ENCODE measurements at places on chromosomes 13 and 19.

DNA sequence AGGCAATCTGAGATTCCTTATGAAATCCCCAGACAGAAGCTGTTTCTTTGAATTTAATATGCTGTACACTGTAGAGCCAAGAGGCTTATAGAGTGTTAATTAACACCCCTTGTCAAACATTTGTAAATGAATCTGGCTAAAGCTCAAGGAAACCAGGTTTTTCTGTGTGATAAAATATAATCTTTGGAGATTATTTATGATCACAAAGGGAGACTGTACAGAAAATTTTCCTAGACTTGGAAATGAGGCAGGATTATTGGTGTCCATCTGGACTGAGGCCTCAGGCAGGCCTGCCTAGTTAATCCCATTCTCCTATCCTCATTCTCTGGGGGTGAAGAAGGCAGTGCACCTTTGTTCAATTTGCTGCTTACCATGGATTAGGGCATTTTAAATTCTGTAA is 17.8 kb downstream of the KL start:
- no peak for DNase-seq

DNA sequence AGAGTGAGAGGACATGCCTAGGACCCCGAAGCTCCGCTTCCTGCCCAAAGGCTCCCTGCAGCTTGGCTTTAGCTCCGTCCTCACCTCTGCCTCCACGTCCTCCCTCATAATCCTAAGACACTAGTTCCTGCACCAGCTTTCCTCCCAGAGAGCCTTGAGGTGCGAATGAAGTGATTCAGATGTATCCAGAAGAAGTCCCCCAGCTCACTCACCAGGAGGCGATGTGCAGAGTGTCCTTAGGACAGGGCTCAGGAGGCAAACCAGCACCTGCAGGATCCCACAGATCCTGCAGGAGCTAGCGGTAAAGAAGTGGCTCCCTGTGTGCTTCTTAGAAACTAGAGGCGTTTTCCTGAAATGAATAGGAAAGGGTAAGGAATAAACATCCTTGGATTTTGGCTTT is 109.7 kb downstream of the HSPH1 start:
- no peak for DNase-seq

DNA sequence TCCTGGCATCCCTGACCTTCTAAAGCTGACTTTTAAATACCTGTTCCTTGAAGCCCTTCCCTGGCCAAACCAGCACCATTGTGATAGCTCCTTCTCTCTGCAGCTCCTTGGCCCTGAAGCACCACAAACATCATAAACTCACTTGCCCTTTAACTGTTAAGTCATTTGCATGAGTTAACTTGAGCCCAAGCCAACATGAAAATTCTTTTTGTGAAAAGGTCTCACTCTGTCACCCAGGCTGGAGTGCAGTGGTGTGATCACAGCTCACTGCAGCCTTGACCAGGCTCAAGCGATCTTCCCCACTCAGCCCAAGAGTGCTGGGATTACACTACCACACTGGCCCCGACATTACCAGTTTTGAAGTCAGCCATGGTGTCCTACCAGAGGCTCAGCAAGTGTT is 87.8 kb downstream of the ZIC5 start:
- DNase-seq = no peak

DNA sequence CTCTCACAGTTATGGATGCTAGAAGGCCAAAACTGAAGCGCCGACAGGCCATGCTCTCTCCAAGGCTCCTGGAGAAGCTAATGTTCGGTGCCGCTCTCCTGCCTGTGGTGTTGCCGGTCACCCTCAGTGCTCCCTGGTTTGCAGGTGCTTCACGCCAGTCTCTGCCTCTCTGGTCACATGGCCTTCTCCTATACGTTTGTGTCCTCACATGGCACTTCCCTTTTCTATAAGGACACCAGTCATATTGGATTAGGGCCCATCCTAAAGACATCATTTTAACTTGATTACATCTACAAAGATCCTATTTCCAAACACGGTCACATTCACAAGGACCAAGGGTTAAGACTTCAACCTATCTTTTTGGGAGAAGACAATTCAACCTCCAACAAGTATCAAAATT is 671.3 kb upstream of the ARGLU1 start:
- DNase-seq = no peak

DNA sequence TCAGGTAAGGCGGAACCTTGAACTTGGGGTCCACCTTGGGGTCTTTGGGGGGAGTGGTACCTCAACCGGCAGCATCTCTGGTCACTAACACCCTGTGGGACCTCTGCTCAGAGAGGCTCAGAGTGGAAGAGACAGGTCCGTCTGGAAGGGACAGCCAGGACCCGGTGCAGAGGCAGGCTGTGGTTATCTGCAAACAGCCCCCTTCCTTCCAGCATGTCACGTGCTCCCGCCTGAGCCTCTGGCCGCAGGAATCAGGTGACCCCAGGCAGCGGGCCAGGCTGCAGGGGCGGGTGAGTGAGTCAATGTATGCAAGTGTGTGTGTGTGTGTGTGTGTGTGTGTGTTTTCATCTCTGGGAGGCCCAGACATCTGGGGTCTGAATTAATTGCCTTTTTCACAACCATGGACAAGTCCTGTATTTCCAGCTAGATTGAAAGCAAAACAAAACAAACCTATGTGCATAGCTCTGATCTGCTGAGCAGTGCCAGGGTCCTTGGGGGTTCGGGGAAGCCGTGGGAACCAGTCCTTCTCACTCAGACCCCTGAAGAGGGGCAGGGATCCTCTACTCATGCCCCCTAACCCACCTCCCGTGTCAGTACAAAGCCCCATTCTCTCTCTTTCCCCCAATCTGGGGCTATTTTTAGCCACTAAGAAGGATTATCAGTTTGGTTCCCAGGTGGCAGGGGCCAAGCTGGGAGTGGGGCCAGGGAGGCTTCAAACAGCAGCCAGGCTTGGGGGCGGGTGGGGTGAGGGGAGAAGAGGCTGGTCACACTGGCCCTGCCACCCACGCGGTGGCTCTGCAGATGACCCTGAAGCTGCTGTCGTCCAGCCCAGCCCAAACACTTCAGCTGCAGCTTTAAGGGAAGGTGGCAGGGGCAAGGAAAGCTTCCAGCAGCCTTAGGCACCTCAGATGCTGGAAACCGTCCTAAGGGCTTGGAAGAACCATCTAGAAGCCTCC is 31.4 kb downstream of the CERS4 start:
- peak; percentile 40 for DNase-seq

- DNase-seq = no peak
Observed at GRCh38 chr19:16031872-16032200, 44.5 kb upstream of the TPM4 start.

DNA sequence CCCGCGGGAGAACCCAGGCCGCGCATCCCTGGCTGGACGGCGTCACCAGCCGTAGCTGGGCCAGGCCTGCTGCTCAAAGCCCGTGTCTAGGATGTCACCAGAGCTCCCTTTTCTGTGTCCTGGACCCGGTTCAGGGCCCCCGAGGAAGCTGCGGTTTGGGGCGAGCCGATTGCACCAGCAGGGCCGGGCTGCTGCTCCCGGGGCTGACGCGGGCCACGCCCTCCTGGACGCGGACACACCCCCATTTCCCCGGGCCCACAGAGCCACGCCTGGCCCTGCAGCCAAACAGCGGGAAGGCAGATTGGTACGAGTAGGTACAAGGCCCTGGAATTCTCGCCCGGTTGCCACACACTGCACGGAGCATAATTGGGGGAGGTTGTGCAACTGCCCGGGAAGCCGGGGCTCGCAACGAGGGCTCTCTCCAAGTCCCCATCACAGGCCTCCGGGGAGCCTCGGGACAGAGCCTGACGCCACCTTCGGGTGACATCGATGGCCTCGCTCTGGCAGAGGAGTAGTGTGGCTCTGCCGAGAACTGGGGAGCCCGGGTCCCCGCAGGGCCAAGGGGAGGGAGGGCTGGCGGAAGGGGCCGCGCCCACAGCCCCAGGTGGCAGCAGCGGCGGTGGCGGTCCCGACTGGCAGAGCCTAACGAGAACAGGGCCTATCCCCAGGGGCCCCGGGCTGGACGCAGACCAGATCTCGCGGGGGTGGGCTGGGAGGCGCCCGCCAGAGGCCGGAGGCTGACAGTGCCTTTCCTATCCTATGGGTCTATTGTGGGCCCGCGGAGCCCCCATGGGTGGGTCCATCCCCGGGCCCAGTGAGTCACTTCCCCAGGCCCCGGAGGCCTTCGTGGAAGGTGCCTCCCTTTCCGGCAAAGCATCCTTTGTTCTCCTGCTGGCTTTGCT is 23.5 kb downstream of the KCTD15 start:
- DNase-seq = no peak

DNA sequence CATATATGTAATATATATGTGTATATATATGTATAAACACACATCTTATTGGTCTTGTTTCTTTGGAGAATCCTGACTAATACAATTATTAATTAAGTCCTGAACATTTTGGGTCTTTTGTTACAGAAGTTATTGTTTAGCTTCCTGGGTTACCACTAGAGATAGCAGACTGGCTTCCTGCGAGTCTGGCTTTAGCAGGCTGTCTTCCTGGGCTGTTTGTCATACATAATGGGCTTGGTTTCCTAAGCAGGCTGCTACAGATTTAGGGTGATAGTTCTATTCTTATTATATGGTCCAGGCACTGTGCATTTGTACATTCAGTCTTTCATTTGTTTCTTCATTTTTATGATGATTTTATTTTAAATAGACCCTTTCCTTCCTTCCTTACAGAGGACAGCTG is 312.0 kb upstream of the TMTC4 start:
- no peak for DNase-seq

GRCh38 chr13:89733829-89734228 is 1613.7 kb upstream of the MIR17HG start:
- DNase-seq = no peak

GRCh38 chr13:35694549-35695447 is 218.3 kb upstream of the MAB21L1 start:
- no peak for DNase-seq

DNA sequence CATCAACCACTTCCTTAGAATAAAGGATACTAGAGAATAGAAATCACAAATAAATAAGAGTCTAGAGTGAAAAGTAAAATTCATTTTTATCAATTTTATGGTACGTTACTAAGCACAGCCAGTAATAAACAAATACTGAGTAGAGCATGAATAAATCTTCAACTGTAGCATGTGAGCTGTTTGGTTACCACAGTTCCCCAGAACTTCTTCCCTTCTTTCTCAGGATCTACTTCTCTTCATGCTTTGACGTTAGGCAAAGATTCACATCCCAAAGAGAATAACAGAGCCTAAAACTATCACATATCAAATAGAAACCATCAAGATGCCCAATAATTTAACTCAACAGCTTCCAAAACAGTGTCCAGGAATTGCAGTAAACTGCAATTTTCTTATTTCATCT is 7.4 kb downstream of the RUBCNL start:
- no peak for DNase-seq

- DNase-seq = no peak
Observed at GRCh38 chr19:49552749-49553148, 24.9 kb downstream of the RCN3 start.

DNA sequence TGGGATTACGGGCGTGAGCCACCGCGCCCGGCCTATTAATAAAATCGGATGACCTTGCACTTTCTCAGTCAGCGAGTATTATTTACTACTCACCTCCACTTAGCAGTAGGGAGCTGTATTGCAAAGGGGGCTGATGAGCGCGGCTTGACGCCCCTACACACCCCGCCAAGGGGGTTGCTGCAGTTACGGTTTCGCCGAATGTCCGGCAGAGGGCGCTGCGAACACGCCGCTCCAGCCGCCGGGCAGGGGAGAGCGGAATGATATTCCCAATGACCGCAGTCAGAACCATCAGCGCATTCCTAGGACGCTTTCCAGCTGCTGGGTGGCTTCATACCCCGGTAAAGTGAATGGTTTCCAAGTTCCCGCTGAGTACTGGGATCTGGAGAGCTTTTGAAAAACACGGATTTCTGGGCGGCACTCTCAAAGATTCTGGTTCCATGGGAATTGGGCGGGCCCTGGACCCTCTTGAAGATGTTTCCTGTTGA is 30.0 kb upstream of the TPT1 start:
- peak; percentile 21 for DNase-seq

GRCh38 chr13:33497146-33497845 is 211.7 kb upstream of the STARD13 start:
- DNase-seq = no peak

DNA sequence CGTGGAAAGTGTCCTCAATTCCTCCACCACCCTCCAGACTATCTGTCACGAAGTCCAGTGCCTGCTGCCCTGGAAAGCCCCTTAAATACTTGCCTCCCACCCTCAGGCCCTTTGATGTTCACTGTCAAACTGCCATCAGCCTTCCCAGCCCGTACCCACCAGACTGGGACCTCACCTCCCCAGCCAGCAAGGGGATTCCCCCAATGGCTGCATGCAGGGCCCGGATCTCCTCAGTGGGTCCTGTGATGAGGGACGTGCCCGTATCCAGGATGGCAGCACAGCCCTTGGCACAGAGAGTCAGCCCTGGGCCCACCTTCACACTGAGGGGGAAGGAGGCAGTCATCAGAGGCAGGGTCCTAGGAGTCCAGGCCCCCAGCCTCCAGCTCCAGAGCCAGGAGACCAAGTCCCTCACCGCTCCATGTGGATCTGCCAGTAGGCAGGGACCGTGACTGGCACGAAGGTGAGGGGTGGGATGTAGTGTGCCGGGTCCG is 6.1 kb downstream of the NAPSA start:
- no peak for DNase-seq

DNA sequence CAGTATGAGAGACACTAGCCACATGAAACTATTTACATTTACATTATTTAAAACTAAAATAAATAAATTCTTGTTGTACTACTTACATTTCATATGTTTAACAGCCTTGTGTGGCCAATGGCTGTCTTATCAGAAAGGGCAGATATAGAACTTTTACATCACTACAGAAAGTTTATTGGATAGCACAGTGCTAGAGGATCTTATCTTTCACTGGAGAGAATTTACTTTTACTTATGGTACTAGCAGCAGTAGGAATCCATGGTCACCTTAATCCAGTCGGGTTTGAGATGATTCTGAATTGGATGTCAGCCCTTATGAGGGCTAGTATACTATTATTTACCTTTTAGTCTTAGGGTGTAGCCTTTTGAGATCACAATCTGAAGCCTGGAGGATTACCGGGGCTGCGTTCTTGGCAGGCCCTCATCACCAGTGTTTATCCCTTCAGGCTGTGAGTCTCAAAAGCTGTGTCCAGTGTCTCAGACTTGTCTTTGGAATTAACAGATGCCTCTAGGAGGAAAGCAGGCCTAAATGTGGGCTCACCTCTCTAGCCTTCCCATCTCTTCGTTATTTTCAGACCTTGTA is 21.7 kb downstream of the IFT88 start:
- DNase-seq = no peak

GRCh38 chr13:93496985-93497673 is 270.5 kb downstream of the GPC6 start:
- DNase-seq = no peak

DNA sequence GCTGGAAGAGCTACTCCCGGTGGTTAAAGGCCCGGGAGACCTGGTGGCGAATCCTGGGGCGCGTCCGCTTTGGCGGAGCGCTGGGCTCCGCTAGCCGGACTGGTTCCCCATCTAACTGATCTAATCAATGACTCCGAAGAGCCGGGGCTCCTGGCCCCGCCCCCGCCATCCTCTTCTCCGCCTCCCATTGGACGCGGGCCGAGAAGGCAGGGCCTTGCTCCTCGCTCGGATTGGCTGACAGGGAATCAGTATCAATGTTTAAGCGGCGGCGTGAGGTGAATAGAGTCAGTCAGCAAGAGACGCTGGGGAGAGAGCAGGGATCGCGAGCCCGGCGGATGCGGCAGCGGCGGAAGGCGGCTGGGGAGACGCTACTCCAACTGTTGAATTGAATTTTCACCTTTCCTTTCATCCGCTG is 1.7 kb upstream of the PCDH17 start:
- no peak for DNase-seq

GRCh38 chr13:99299256-99299919 is 7.8 kb downstream of the GPR183 start:
- no peak for DNase-seq
